Anterior cingulate cortex (tissue), 58 donors: ENCODE measurements at places on chromosomes 3 and 15.

DNA sequence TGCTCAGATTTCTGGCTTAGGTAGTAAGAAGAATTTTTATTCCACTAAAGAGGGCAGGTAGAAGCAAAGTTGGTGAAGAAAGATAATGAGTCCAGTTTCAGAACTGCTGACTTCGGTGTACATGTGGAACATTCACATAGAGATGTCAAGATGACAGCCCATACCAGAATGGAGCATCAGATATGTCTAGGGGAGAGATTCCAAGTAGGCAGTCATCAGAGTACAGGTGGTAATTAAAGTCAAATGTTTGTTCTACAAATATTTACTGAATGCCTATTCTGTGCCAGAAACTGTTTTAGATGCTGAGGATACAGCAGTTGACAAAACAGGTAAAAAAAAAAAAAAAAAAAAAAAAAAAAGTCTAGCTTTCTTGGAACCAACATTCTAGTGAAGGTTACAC lies 81.9 kb downstream of the FGF12 start:
- DNase-seq: no peak

GRCh38 chr3:179953993-179954870 lies 82.5 kb downstream of the PEX5L start:
- DNase-seq: no peak

GRCh38 chr3:151911462-151911861 lies 38.0 kb downstream of the SUCNR1 start:
- no peak for DNase-seq

- no peak for DNase-seq
These were observed 4.6 kb downstream of the MCCC1 start for GRCh38 chr3:183094711-183095110.

GRCh38 chr3:187112934-187113793 lies 26.1 kb downstream of the RPL39L start:
- no peak for DNase-seq
